ENCODE measurements at places on chromosomes 4 and X.

GRCh38 chr4:101321481-101322042, 25.8 kb downstream of the PPP3CA start:
- no peak for DNase-seq

DNA sequence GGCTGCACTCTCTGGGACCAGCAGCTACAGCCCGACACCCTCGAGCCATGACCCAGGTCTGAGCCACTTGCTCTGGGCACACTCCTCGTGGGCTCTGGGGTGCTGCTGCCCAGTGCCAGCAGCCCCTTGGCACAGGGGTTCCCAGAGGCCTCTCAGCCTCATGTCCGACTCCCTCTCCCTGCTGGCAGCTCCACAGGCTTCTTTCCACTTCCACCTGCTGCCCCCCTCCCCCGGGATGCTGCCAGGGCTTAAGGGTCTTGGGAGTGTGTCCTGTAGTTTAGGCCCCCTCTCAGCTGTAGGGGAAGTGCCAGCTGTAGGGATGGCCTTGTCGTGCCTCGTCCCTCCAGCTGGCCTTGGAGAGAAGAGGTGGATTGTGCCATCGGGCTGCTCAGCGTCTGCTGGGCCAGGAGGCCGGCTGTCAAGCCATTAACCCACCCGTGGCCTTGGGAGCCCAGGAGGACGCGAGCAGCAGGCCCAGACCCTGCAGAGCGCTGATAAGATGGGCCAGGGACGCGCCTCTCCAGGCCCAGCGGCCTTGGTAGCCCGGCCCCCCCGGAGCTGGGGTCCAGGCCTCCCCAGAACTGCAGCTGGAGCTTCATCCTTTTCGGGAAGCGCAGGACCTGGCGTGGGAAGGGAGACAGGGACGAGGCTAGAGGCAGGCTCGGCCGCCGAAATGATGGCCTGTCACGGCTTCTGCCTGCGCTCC, 1.0 kb upstream of the USP27X start:
- DNase-seq, result no peak

DNA sequence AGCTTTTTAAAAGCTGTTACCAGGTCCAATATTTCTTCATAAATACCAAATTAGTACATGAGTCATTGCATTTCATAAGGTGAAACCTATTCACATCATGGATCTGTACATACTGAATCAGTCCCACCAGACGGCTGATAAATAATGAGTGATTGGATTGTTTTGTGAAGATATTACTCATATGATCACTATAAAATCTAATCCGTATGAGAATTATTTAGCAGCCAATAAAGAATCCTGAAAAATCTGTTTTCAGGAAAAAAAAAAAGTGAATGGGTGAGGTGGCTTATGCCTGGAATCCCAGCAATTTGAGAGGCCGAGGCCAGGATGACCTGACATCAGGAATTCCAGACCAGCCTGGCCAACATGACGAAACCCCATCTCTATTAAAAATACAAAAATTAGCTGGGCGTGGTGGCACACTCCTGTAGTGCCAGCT, 438.1 kb downstream of the INPP4B start:
- DNase-seq, result no peak

- no peak for DNase-seq
These were observed 107.0 kb downstream of the OR13H1 start for GRCh38 chrX:131650637-131651410.

- DNase-seq, result no peak
These were observed 171.8 kb upstream of the PACRGL start for GRCh38 chr4:20528508-20528907.

- no peak for DNase-seq
These were observed 61.1 kb downstream of the FBXO8 start for GRCh38 chr4:174222266-174222872.

DNA sequence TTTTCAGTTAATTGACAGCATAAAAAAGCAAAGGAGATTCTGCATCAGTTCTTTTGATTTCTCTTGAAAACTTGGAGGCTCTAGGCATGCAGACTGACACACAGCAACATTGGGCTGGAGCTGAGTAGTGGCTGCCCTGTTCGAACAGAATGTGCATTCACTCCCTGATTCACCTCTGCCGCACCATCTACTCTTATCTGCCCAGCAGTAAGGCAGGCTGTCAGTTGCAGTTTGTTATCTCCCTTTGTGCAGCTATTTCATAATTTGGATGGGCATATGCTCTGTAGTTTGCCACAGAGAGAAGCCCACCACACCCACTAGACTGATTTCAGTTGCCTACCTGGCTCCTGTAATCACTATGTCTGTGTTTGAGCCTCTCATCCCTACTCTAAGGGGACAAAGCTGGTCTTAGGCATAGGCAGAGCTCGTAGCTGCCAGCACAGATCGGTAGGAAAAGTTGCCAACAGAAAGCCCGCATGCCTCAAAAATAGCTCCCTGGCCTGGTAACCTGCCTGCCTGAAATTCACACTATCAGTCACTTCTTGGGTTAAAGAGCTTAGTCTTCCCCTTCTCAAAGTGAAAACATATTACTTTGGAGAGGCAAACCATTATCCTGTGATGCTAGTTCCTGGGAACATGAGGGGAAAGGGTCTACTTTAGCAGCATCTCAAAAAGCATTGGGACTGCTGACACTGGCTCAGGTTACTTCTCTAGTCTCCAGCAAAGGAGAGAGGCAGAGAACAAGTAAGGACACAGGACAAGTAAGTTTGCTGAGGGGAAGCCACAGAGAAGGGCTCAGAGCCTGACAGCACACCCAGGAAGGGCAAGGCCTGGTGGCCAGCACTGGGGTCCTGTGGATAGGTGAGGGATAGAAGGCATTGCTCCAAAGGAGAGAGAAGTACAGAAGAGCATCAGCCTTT, 75.9 kb upstream of the TMEM164 start:
- no peak for DNase-seq

GRCh38 chrX:103329991-103330390, at the start of gene TCEAL7:
Gene TCEAL7, plus strand, starts transcription at chrX:103330239. Its CDS starts 1,165 bp downstream, at chrX:103331404.
- no peak for DNase-seq
